ENCODE measurements at places on chromosomes 2 and 18.

DNA sequence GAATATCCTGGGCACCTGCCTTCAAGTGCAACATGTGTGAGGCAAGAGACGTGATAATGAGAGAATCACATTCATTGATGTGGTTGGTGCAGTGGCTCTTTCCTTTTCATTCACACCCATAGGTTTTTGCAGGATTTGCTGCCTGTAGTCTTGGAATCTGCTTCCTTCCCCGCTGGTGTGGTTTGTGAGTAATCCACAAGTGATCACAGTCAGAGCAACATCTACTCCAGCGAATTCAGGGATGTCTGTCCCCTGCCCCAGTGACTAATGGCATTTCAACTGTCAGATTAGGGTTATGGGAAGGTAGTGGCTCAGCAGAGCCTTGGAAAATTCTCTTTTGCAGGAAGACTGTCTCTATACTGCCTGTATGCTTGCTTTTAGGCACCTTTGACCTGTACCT lies 225.5 kb upstream of the RBMS1 start:
- DNase-seq = no peak

GRCh38 chr2:176984987-176985386 lies 227.6 kb upstream of the HNRNPA3 start:
- DNase-seq = no peak

DNA sequence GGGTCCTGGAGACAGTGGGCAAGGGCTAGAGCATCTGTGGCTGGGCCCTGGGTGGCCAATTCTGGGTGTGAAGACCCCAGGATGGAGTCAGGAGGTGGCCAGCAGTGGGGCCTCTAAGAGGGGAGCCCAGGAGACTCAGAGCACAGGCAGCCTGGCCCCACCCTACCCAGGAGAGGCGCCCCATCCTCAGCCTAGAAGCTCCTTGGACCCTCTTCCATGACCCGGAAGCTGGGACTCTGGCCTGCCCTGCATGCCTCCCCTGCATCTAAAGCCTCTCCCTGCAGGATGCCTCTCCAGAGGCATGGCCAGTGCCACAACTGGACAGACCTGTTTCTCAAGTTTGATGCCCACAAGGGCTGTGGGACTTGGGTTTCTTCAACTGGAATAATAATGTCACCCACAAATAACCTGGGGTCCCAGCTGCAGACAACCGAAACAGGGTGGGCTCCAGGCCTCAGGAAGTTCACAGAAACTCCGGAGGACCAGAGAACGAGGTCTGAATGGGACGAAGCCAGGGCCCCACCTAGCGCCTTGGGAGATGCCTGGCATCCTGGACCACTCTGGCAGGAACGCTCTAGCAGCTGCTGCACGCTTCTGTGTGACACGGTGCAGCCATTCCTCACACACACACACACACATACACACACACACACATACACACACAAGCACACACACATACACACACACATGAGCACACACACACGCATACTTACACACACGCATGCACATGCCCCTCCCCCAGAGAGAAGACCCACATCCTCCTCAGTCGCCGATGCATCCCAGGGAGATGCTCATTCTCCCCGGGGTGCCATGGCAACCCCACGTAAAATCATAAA lies 16.4 kb downstream of the KCNIP3 start:
- DNase-seq = no peak

DNA sequence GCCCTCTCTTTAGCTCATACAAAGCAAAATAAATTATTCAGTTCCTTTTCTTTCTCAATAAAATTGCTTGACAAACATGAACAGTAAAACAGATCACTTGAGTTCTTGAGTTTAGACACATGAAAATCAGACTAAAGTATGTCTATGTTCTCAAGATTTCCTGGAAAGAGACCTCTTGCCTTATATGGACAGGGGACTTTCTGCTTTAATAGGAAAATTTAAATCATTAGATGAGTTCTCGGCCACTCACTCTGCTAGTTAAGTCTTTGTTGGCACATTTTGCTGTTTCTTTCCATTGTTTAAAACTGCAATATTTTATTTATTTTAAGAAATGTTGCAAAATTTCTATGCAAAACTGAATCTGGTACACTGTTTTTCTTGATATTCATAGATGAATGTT lies 207.8 kb downstream of the RND3 start:
- no peak for DNase-seq

- no peak for DNase-seq
These were observed 3.1 kb downstream of the CD28 start for GRCh38 chr2:203709416-203710040.

GRCh38 chr2:86038291-86039081 lies 67.2 kb downstream of the POLR1A start:
- no peak for DNase-seq

GRCh38 chr2:46634905-46635304 lies 155.5 kb downstream of the TMEM247 start:
- DNase-seq = no peak

DNA sequence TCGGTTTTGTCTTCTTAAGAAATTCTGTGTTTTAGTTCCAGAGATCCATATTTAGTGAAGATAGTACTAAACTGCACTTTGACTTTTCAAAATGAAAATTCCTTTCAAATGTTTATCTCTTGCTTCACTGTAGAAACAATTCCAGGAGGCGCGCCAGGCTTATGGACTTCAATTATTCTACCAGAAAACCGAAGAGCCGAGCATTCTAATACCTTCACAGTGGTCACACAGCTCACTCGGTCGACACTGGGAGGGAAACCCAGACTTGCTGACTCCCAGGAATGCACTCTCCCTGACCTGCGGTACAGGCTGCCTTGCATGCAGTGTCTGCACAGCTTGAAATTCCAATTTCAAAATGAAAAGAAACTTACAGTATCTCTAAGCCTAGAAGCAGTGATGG lies 119.9 kb upstream of the PIEZO2 start:
- DNase-seq = no peak

- DNase-seq = no peak
These were observed 65.2 kb upstream of the RAPH1 start for GRCh38 chr2:203600286-203600685.

- no peak for DNase-seq
These were observed 1018.2 kb upstream of the NXPH2 start for GRCh38 chr2:139798391-139798790.

DNA sequence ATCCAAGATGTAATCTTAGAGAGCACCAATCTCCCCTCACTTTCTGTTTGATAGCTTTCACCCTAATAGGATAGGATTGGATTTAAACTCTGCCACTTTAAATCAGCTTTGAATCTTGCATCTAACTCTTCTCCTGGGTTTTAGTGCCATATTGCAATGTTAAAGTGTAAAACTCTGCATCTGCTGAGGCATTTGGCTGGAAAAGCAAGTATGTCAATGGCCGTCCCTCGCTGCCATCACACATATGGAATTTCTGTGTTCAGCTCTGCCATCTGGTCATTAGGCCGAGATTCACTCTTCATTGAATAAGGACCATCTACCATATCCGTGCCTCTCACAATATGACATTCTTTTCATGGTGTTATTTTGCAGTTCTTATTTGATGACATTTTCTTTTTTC lies 728.1 kb upstream of the PIK3C3 start:
- no peak for DNase-seq

DNA sequence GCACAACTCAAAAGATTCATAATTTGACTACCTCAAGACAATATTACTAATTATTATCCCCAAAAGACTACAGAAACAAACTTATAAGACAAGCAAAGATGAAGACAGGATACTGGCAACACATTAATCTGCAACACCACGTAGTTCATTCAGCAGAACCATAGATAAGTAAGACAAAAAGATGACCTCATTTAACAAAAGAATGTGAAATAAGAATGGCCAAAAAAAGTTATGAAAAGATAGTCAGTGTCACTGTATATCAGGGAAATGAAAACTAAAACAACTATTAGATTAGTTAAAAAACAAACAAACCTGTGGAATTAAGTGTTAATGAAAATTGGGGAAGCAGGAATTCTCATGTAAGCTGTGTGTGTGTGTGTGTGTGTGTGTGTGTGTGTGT lies 19.4 kb downstream of the PSMD14 start:
- no peak for DNase-seq

GRCh38 chr2:31401580-31401979 lies 13.0 kb downstream of the XDH start:
- no peak for DNase-seq

DNA sequence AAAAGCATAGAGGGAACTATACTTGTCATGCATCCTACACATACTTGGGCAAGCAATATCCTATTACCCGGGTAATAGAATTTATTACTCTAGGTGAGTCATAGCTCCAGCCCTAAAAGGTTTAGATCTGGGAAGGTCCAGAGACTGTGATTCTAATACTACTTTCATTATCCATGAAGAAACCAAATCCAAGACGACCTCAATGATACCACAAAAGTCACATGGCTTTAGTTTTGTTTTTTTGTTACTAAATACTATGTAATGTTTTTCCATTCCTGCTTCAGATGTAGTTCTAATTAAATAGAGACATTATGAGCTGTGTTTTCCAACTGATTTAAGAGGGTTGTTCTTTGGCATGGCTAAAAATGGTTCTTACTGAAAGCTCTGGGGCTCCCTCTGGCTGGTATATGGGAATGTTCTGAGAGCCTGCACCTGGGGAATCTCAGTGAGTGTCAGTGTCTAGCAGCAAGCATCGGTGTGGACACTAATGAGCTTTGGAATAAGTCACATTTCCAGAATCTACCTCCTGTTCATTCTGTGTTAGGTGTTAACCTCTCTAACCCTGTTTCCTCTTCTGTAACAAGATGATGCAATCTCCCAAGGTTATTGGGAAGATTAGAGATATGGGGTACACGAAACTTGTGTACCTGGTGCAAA lies 20.5 kb upstream of the IL1RL2 start:
- DNase-seq = no peak

- no peak for DNase-seq
These were observed 39.5 kb downstream of the VWC2L start for GRCh38 chr2:214450118-214450894.

GRCh38 chr2:12340164-12340563 lies 376.6 kb upstream of the TRIB2 start:
- no peak for DNase-seq

GRCh38 chr2:98543214-98543613 lies 65.1 kb downstream of the COA5 start:
- DNase-seq = no peak

DNA sequence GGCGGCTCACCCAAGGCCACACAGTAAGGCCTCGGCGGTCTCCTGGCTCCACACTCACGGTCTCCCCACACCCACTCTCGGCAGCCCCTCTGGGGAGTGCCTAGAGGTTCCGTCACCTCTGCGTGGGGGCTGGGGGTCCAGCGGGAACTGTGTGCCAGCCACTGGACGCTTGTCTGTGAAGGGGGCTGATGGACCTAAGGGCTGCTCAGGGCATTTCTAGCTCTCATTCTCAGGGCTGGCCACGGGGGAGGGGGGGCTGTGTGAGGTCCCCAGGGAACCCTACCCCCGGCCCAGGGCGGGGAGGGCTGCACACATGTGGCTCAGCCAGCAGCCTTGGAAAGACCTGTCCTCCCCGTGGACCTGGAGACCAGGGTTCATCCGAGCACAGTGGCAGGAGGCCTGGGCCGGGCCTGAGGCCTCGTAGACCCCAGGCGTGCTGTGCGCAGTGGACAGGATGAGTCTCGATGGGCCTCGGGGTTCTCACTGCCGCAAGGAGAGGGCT lies 27.1 kb upstream of the ODC1 start:
- DNase-seq = no peak

- no peak for DNase-seq
These were observed 15.4 kb downstream of the IL1B start for GRCh38 chr2:112821142-112821541.

DNA sequence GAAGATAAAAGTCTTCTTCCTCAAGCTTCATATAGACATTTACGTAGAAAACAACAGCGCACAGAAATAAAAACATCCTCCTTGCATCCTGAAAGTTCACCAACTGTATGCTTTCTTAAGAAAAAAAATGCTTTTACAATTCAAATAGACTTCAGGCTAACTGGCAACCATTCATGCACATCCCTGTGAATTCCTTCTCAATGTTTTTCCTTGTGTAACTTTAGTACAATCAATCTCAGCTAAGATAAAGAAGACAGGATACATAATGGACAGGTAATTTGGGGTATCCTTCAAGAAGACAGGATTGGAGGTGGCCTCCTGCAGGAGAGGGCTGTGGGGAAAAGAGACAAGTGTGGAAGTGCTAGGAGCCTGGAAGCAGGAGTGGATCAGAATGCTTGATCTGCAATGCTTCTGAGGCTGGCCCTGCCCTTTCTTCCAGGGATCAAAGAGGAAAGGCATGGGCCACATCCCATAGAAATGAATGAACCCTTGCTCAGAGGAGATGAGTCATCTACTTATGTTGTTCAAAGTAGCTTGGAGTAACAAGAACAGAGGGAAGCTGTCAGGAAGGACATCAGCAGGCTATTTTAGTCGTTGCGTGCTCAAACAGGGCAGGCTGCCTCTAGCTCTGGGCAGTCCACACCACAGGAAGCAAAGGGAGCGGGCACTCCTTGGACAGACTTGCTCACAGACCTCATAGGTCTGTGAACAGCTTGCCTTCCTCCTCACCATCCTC lies 126.6 kb downstream of the TMEM131 start:
- DNase-seq = no peak

- DNase-seq = no peak
These were observed 116.0 kb upstream of the AQP4 start for GRCh38 chr18:26981360-26982082.

DNA sequence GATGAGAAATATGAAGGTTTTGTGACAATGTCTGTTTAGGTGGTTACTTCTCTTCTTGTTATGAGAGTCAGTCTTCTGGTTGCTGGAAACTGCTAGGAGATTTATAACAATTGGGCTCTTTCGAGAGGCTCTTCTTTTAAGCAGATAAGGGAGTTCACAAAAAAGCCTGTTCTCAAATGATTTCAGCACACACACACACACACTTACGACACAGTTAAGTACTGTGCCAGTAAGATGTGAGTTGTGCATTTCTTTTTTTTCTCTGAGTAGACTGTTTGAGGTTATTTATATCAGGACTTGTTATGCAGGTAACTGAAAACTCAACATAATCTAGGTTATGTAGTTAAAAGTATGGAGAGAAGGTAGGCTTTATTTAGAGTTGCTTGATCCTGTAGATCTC lies 49.8 kb downstream of the MSH2 start:
- no peak for DNase-seq

DNA sequence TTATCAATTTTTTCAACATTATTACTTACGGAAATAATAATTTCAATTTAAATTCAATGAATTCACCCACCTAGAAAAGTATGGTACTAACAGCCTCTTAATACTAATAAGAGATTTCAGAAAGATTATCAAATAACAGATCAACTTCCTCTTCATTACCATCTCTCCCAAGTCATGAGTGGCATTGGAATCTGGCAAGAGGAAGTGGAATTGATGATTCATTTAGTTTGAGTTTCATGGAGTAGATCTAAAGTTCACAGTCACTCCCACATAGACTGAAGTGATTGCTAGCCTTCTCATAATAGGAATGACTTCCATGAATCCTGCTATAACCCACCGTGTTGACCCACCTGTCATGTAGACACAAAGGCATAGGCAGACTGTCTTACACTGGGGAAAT lies 77.7 kb upstream of the WDR75 start:
- no peak for DNase-seq

- DNase-seq = no peak
These were observed 36.8 kb upstream of the LCLAT1 start for GRCh38 chr2:30410217-30410616.
